ENCODE measurements at places on chromosomes 6 and 20.

- no peak for DNase-seq
Observed at GRCh38 chr6:130933712-130934200, 106.5 kb downstream of the SMLR1 start.

GRCh38 chr6:126253431-126253830, 86.5 kb upstream of the CENPW start:
- DNase-seq = no peak

- no peak for DNase-seq
Observed at GRCh38 chr6:34273242-34273805, 24.5 kb upstream of the SMIM29 start.

- DNase-seq = no peak
Observed at GRCh38 chr6:44291841-44292240, 21.3 kb downstream of the AARS2 start.

DNA sequence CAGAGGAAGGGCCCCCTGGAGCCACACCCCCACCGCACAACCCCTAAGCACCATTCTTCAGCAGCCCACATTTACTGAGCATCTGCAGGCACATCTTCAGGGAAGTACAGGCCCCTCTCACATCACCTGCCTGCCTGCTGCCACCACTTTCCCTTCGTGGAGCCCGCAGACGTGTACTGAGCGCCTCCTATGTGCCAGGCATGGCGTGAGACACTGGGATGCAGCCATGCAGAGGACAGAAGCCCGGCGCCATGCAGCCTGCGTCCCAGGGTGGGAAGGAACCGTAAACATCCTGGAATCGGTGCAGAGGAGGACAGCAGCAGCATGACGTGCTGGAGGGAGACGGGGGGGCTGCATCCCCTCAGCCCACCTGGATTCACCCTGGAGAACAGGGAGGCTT, 78.1 kb downstream of the GRM4 start:
- no peak for DNase-seq

- DNase-seq = no peak
Observed at GRCh38 chr6:99458319-99458718, 33.2 kb upstream of the PNISR start.

DNA sequence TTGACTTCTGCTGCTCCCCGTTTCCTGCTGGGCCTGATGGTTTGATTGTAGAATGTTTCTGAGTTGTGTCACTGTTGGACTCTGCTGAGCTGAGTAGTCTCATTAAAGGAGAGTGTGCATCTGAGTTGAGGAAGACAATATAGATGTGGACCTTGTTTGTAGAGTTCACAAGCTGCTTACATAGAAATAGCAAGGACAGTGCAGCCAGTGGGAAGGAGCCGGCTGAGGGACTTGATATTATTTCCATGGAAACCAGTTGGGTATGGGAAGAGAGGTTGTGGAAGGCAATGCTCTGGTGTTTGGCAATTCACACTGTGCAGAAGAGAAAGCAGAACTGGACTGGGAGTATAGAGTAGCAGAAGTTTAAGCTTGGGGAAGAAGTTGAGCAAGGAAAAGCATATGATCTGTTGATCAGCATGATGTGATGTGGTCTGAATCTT, 14.8 kb downstream of the IGF2R start:
- no peak for DNase-seq

DNA sequence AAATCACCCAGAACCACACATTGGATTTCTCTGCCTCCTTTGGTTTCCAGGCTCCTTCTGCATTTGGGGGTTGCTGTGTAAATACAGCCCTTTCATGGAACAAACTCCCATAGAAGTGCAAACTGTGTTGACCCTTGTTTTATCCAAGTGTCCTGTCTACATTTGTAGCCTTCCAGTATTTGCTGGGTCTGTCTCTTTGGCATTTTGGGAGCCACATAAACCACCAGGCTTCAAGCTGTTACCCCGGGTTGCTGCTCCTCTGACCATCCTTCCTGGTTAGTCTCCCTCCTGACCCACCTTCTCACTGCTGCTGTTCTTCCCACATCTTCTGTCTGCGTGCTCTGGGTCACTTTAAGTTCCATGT, 7.6 kb upstream of the MTHFD1L start:
- DNase-seq = peak; percentile 8

DNA sequence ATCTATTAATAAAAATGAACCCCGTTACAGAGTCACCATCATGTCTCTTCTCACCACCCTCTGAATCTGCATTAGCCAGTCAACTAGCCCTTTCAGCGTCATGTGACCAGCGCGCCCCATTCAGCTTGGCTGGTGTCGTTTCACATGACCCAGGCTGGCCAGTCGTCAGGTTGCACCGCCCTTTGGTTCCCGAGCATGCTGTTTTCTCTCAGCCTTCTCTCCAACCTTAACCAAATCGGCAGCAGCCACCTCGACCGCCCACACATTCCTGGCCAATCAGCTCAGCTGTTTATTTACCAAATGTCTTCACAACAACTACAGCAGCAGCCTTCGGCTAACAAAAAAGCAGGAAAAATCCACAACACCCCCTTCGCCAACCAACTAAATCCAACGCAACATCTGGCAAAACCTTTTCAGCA, 5.6 kb downstream of the SRSF3 start:
- DNase-seq = no peak

DNA sequence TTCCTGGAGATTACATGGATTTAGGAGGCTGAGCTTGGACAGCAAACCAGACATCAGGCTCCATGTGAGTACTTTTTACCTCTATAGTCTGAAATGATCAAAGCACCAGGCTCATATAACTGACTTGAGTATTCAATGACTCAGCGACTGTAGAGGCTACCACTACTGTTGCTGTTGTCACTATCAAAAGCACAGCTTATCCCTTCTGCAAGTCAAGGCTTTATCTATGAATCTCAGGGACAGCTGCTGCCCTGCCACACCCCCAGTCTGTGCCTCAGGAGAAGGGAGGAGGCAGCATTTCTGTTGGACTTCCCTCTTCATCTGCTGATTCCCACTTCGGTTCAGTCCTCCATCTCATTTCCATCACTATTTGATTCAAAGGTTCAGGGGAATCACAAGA, 80.5 kb upstream of the CNR1 start:
- DNase-seq = no peak

DNA sequence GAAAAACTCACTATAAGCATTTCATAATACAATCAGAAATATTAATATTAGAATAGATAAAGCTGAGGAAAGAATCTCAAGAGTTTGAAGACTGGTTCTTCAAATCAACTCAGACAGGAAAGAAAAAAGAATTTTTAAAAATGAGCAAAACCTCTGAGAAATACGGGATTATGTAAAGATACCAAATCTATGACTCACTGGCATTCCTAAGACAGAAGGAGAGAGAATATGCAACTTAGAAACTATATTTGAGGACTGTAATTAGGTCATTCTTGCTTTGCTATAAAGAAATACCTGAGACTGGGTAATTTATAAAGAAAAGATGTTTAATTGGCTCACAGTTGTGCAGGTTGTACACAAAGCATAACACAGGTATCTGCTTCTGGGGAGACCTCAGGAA, 665.1 kb downstream of the RNF144B start:
- DNase-seq = no peak

- DNase-seq = no peak
Observed at GRCh38 chr6:159695984-159696383, 2.9 kb upstream of the SOD2 start.

GRCh38 chr6:131065824-131066171, 2.8 kb upstream of the EPB41L2 start:
- no peak for DNase-seq

DNA sequence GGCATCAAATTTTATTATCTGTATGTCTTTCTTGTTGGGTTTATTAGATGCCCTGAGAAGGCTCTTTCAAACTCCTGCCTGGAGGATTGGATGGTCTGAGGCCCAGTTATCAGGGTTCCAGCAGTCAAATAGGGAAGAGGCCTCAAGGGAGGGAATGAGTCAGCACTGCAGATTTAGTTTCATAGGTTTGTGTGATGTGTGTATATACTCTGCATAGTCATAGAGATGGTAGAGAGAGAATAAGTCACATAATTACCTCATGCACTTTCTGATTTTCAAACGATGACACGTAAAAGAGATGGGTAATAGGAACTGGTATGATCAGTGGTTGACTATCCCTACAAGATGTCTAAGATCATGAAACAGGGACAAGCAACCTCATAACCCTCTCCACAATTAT, 82.1 kb downstream of the ADAT2 start:
- no peak for DNase-seq

DNA sequence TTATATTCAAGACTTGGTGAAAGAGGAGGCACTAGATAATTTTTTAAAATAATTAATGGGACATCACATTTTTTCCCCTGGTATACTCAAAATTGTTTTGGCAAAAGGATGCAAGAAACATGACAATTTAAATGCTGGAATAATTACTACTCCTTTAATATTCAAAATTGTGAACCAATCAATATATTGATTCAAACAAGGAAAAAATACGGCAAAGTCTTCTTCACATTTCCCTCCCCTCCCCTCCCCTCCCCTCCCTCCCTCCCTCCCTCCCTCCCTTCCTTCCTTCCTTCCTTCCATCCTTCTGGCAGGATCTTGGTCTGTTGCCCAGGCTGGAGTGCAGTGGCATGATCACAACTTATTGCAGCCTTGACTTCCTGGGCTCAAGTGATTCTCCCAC, 4.1 kb downstream of the SLC35F1 start:
- no peak for DNase-seq

GRCh38 chr6:36544228-36544627, 3.1 kb downstream of the STK38 start:
- DNase-seq = no peak

DNA sequence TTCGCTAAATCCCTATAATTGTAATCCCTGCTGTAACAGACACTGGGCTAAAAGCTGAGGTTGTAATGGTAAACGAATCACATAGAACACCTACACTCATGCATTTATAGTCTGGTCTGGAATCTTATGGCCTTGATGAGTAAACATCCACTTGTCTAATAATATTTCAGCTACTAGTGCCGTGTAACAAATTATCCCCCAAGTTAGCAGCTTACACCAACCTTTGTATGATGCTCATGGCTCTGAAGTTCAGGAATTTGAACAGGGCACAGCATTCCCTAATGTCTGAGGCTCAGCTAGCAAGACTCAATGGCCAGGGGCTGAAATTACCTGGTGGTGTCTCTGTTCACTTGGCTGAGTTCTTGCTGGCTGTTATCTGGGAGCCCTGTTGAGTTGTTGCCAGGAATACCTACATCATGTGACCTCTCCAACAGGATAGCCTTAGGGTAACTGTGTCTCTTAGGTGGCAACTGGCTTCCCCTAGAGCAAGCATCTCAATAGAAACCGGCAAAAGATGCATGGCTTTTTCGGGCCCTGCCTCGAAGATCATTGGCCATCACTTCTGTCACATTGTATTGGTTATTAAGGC, 100.9 kb upstream of the TMEM170B start:
- no peak for DNase-seq

- no peak for DNase-seq
Observed at GRCh38 chr6:35034411-35035191, 106.5 kb downstream of the TCP11 start.

DNA sequence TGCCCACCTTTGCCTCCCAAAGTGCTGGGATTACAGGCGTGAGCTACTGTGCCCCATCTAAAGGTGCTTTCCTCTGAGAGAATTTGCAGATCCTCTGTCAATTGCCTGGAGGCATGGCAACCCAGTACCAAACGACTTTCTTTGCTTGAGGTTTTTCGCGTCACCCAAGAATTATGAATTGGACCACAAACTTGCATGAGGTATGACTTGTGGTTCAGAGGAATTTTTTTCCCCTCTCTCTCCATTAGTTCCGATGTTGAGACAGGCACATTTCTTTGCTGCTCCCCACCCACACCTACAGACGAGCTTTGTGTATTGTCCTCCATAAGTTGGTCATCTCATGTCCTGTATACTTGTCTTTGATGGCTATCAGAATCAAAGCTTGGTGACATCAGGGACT, 11.8 kb upstream of the SCAF8 start:
- DNase-seq = peak; percentile 85

DNA sequence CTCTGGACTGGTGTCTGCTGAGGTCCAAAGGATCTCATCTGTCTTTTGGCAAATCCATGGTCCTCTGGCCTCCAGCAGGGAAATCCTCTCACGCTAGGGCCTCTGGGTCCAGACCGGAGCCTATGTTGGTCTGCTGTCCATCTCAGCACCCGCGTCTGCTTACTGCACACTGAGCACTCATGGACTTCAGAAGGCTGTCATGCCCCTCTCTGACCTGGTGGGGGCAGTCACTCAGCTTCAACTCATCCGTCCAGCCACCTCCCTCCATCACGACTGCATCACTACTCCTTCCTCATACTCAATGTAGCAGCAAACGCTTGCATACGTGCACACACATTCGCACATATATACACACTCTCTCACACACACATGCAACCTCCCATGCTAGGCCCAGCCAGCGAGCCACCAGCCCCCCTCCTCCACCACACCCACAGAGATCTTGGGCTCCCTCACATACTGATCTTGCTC, 33.3 kb downstream of the GABRR2 start:
- peak; percentile 4 for DNase-seq

- no peak for DNase-seq
Observed at GRCh38 chr20:1322511-1323245, 6.3 kb downstream of the SDCBP2 start.

DNA sequence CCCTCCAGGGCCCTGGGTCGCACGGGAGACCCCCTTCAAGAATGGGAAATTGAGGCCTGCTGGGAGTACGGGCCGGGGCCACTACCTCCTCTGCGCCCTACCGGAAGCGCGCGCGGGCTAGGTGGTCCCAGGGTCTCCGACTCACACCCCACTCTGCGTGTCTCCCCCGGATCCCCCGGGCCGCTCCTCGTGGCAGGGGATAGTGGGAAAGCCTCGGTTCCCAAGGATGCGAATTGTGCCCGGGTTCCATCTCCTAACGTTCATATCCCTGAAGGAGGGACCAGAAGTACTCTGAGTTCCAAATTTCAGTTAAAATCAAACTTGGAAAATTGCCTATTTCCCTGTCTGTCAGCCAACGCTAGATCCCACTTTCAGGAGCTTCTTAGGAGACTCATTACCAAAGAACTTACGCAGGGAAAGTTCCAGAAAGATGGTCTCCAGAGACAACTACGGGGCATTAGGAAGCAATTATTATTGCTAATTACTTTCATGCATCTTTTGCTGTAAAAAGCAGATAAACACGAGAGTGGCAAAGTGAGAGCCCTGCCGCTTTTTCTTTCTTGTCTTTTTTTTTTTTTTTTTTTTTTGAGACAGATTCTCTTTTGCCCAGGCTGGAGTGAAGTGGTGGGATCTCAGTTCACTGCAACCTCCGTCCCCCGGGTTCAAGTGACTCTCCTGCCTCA, 858 bp downstream of the FAM83D start:
- no peak for DNase-seq

GRCh38 chr6:21163110-21163837, 430.3 kb upstream of the SOX4 start:
- no peak for DNase-seq

- no peak for DNase-seq
Observed at GRCh38 chr6:109891924-109892323, 86.2 kb upstream of the GPR6 start.
